ENCODE measurements at places on chromosomes 5 and 9.

DNA sequence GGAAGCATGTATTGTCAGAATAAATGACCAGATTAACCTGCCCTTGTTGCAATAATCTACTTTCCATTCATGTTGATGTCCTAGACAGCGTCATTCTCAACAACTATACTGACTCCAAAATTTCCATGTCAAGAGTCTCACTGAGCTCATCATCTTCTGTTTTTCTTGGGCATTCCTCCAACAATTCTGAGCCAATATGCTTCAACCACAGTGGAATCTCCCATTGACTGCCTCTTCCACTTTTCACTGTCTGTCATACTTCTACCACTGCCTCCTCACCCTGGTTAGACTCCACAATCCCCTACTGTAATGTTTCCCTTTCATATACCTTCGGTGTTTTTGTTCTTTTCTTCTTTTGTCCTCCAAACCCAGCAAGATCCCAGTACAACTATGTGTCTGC is 162.8 kb downstream of the TLE1 start:
- DNase-seq: no peak

GRCh38 chr5:174699131-174699530 is 25.3 kb upstream of the MSX2 start:
- no peak for DNase-seq

GRCh38 chr9:131308452-131308851 is 18.9 kb downstream of the PLPP7 start:
- no peak for DNase-seq

DNA sequence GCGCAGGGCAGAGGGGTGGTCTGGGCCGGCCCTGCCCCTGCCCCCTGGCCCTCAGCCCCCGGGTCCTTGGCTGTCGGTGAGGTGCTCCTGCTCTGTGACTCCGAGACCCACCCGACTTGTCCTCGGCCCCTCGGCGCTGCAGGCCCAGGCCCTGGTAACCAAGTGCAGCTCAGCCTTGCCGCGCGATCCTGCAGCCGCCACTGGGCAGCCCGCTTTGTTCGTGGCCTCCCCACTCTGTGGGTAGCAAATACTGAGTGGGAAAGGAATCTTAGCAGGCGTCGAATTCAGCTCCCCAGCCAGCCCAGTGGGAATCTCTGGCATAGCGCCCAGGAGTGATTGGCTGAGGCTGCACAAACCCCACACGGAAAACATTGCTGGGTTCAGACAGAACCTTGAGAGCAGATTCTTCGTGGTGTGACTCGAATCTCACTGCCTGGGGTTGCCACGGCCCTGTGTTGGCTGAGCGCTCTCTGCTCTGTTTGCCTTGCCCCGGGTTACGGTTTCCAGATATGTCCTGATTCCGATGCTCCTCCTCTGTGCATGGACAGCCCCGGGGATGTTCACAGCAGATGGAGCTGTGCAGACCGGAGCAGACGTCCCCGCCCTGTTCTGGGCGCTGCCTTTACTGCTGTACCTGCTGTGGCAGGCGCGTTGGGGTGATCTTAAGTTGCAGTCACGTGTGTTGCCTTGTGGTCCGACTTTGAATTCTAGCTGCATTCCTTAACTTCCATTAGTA is 13.4 kb upstream of the EXOC3 start:
- DNase-seq: no peak

- no peak for DNase-seq
Observed at GRCh38 chr9:93008457-93008856, 50.0 kb upstream of the SUSD3 start.

DNA sequence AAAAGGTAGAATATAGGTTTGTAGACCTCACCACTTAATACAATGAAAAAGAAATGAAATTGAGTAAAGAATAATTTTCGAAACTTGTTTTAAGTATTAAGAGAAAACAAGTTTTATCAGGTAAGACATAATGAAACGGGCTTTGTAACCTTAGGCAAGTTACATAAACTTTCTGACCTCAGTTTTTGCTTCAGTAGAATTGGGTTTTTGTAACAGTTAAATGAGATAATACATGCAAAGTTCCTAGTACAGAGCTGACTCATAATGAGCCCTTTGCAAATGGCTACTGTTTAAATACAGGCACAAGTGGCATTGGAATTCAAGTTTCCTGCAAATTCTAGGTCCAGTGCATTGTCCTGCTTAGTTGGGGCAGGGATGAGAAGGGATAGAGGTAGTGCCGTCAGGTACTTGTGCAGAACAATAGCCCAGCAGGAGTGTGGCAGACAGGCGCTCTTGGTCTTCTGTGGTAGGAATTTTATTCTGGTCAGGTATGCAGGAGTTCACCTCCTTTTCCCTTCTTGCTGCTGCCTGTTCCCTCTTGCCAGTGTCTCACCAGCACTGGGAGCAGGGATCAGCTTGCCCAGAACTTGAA is 203.8 kb downstream of the PBX3 start:
- DNase-seq: no peak
